ENCODE measurements at places on chromosomes 12 and 14.

DNA sequence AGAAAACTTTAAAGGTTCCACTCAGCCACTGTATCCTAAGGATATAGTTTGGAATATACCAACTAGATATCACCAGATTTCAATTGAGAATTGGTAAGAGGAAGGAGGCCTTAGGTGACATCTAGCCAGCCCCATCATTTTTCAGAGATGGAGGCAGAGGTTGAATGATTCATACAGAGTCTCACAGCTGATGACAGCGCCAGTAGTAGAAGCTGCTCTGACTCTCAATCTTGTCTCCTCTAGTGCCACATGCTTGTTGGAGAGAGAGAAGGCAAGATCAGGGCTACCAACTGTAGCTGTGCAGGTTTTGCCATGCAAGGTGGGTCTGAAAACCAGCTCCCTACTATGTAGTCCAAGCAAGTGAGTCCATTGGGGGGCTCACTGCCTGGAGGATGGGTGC lies 6.1 kb downstream of the FRMD6 start:
- DNase-seq = no peak

- no peak for DNase-seq
These were observed 210.1 kb upstream of the EEA1 start for GRCh38 chr12:93139028-93139665.

- DNase-seq = no peak
These were observed 11.8 kb upstream of the CCDC88C start for GRCh38 chr14:91429385-91429784.

DNA sequence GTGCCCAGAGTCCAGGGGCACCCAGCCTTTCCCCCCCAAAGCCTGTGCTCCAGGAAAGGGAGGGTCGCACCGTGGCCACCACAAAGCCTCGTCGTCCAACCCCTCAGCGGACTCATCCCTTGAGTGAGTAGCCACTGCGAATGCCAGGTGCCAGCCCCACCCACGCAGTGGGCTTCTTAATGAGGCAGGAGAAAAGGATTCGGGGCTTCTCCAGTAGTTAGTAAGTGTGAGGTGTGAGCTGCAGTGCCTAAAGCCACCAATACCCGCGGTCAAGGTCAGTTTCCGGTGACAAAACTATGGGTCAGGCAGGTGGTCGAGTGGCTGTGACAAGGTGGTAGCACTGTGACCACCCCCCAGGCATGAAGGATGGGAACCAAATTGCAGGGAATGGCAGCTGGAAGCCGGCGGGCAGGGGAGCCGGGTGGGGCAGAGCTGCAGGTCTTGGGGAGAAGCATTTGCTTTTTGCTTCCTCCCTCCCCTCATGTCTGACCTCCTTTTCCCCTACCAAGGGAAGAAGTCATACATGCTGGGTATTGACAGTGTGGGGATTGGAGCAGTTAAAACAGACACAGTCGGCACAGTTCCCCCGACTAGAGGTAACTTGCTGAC lies 8.0 kb downstream of the RAN start:
- no peak for DNase-seq

DNA sequence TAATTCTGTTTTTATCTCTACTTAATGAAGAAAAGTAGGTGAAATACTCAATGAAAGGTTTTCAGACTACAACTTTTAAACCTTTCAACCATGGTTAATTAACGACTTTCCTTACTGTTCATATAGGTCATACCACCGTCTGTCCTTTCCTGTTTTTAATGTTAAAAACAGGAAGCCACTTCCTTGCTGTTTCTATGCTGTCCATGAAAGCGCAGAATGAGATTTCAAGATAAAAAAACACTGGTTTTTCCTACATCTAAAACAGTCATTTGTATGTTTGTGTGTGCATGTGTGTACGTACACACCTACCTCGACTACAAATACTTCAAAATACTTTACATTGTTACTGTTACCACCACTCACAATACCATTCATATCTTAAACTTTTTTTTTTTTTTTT lies 27.3 kb downstream of the SPTLC2 start:
- no peak for DNase-seq

DNA sequence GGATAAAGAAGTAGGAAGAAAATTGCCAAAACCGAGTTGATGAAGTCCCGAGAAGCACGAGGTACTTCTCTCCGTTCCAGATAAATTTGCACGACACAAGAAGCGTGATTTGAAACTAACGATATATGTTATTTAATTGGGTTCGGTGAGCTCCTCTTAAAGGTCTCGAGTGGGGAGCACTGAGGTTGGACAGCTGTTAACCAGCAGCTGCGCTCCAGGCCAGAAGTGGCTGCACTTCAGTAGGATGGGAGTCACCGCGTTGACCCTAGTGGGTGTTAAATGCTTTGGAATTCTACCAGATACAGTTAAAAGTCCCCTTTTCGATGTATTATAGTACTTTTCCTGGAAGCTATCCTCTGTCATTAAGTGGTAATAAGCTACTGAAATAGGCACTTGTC lies 953 bp upstream of the DCAF5 start:
- no peak for DNase-seq

DNA sequence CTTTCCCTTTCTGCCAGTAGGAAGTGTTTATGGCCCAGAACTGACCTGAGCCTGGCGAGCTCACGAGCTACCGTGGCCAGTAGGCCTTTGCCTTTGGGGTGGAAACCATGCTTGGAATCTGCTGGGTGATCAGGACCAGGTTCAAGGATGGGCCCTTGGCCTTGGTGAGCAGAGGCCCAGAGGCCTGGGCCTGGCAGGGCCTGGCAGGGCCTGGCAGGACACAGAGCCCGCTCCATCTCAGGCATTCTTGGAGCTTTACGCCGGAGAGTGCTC lies 184.8 kb upstream of the RTL1 start:
- DNase-seq = no peak

GRCh38 chr12:88237954-88238353 lies 95.8 kb downstream of the TMTC3 start:
- no peak for DNase-seq

DNA sequence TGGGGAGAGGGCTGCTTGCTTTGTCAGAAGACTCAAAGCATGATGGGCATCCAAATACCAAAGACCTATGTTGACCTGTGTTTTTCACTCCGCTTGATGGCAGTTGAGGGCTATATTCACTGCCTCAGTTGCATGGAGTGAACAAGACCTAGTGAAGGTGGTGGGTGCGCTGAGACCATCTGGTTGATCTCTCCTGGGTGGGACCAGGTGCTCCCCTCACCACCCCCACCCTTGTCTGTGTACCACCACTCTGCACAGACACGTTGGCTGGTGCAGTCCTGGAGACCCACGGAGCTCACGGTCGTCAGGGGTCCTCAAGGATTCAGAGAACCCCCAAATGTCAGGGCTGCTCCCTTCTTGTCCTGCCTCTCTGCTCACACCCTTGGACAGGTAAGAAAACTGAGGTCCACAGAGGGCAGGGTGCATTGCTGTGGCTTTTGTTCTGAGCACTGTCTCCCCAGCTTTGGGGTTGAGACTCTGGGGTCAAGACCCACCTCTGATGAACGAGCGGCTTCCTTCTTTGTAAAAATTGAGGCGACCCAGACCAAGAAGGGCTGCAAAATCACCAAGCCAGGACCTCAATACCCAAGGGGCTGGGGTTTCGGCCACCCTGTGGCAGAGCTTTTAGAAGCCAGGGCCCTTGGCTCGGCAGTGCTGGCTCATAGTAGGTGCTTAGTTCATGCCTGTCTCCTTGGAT lies 166.3 kb upstream of the RTL1 start:
- DNase-seq = no peak

GRCh38 chr12:132353811-132354210 lies 24.4 kb upstream of the GALNT9 start:
- no peak for DNase-seq

DNA sequence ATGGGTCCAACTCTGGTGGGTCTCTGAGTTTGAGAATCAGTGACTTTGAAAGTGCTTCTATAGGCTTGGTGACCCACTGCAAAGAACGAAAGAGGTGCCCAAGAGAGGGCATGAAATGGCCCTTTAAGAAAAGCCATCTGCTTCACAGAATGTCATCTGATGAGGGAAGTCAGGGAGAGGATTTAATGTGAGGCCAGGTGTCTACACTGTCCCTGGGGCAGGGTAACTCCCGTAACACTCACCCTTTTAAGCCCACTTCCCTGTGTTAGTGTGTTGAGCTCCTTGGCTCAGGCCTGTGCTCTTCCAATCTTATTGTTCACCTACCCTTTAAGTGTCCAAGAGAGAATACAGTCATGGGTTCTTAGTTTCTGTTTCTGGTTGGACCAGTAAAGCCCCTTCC lies 16.4 kb upstream of the SRSF5 start:
- DNase-seq = no peak

Data from Panc1 (cell line).